Substantia nigra (tissue), 51 donors: ENCODE measurements at places on chromosomes 5 and 9.

DNA sequence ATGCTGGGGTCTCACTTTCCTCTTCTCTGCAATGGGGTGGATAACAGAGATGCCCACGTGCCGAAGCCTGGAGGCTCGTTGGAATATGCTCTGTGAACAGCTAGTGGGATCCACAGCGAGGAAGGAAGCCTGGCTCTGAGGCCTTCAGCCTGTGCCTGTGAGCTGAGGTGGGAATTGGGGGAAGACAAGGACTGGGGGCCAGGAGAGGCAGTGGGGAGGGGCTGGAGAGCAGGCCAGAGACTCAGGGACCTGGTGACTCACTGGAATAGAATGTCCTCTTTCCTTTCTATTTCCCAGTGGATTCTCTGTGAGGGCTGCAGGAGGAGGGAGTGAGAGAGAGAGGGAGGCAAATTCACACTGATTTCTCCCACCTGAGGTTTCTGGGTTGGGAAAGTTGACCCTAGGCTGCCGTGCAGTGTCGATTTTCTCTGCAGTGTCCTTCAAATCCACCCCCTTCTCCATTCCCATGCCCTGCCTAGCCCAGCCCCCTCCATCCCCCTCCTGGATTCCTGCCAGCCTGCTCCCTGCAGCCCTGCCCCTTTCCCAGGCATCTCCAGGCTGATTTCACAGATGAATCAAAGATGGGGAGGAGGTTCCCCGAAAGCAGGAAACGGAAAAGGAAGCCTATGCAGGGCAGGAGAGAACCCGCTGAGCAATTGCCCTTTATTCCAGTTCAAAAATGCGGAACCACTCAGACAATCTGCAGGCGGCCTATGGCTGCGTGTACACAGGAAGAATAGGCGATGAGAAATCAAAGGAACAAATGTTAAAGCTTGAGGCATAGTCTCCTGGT lies 1.4 kb upstream of the SPAAR start:
- DNase-seq, result no peak

DNA sequence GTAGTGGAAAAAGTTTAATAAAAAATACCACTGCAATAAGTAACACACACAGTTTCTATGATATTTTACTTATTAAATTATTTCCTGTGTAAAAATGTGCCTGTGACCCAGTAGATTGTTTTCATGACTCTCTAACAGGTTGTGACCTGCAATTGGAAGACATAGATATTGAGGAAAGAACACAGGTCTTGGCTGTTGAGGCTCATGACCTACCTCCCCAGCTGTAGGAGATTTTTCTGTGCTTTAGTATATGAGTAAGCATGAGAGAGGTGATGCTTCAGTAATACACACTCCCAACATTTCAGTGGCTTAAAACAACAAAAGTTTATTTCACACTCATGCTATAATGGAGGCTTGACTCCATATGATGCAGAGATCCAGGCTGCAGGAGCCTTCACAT lies 47.3 kb upstream of the TNC start:
- DNase-seq, result no peak

GRCh38 chr5:117682416-117682815 lies 1107.8 kb upstream of the SEMA6A start:
- no peak for DNase-seq

DNA sequence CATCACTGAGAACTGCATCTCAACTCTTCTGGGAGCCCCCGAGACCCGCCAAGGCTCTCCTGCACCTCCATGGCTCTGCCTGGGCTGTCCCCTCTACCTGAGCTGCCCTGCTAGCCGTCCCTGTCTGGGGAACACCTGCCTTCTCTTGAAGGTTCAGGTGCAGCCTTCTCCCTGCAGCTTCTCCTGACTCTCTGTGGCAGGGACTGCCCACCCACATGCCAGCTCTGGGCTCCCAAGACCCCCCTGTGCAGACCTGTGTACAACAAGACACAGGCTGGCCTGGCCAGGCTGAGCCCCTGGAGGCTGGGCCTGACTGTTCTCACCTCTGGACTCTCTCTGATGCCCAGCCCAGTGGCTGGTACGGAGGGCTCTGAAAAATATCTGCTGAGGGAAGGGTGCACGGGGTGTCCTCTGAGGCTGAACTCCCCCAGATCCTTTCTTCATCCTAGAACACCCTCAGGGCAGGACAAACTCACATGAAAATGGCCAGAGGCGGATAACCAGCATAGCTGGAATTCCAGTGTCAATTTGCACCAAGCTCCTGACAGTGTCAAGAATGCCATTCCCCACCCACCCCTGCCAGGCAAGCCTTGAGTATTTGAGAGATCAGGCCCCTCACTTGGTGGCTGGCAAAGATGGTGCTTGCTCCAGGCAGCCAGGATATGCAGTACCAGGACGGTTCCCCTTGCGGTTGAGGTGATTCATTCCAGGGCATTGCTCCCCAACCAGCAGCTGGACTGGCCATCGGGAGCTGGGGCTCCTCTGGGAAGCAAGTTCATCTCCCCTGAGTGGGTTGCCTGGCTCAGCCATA lies 40.9 kb upstream of the SLC25A51 start:
- DNase-seq, result no peak

GRCh38 chr5:83764101-83764500 lies 43.4 kb upstream of the HAPLN1 start:
- DNase-seq, result no peak
